ENCODE measurements at places on chromosomes 2 and 18.

- no peak for DNase-seq
Measured at GRCh38 chr2:234476766-234477165, 20.1 kb downstream of the ARL4C start.

DNA sequence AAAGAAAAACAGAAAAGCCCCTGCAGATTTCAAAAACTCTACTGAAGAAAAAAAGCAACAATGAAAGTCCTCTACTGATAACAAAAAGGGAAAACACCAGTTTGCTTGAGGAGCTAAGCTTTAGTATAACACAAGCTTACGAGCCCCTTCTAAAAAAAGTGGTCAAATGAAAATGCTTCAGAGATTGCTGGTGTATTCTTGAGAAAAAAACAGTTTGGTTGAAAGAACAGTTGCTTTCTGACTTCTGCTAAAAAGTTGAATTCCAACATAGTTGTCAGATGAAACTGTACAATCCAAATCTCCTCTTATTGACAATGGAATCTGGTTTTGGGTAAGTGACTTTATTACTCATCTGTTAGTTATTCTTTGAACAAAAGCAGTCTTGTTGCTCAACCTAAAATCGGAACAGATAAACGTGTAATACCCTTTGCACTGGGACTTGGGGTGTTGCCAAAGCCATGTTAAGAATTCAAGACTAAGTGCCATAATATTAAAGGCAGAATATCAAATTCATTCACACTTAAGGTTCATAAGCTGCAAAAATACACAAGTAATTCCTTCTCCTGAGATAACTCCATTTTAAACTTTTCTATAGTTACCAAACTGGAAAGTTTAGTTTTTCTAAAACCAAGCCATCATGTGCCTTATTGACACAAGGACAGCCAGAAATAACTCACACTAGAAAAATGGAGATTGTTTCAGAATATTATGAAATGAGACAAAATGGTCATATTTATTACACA, 45.3 kb upstream of the SPAG16 start:
- peak; percentile 13 for DNase-seq

GRCh38 chr2:3654531-3655225, 3.3 kb upstream of the ALLC start:
- no peak for DNase-seq

DNA sequence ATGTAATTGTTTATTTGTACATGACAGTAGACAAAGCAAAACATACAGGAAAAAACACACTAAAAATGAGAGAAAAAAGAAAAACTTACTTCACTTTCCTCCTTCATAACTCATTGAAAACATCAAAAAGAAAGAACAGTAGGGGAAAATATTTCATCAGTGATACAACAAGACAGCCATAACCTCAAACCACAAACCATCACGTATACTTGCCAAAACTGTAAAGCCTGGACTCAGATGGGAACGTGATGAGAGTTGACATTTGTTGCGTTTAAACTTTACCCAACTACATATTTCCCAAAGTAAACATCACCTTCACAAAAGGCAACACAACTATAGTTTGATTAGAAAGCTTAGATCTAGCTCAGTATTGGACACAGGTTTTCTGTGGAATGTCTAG, 278.2 kb upstream of the COL3A1 start:
- DNase-seq, result no peak

DNA sequence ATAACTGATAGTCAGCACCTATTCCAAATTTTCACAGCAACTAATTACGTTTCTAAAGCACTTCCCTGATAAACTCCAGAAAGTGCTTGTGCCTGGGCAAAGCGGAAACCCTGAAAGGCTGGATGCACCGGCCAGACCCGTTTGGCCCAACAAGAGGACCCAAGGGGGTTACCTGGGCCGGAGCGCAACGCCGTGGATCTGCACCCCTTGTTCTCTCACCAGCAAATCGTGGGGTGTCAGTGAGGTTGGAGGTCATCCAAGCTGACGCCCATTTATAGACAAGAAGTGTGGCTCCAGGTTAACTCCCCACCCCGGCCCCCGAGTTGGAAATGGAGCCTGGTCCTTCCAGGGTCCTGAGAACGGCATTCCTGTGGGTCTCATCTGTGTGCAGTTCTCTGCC, 167.0 kb upstream of the HDAC4 start:
- no peak for DNase-seq

DNA sequence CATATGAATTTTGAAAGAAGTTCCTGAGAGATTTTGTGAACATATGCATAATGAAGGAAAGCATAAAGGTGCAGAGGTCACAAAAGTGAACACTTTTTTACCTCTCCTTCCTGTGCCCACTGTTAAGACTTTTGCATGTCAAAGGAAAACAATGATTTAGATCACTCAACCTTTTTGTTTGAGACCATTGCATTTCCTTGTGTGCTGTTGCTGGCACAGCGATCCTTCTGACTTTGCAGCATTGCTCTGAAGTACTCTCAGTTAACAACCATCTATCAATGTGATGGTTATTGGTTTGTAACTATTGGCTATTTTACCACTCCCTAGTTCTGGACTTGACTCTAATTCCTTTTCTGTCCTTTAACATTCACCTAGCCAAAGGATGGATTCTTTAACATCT, 61.7 kb upstream of the TFPI start:
- no peak for DNase-seq

GRCh38 chr18:51041677-51042352, 11.8 kb downstream of the SMAD4 start:
- DNase-seq, result no peak

DNA sequence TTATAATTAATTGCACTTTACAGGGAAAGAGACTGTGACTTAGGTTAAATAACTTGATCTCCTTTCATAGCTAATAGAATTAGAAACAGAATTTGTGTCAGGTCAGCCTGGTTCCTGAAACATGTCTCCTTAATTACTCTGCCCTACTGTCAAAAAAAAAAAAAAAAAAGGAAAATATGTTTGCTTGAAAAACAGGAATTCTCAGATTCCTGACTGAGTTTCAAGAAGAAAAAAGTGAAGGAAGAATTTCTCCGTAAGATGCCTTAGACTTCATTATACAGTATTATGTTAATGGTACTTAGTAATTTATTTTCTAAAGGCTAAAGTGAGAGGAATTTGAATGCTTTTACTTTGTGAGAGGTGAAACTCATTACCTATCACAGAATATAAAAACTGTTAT, 118.4 kb upstream of the REG3G start:
- no peak for DNase-seq

DNA sequence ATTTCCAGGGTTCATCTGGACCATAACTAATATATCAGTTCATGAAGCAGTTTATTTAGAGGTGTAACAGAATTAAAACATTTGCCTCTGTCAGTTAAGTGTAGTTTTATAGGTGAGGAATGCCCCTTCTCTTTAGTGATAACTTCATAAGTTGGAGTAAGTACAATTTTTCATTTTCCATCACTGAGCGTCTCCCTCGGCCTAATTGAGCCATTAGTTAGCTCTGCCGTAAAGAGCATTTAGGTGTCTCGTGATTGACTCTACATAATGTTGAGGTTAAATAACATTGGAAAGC, 88.4 kb downstream of the UGGT1 start:
- no peak for DNase-seq

DNA sequence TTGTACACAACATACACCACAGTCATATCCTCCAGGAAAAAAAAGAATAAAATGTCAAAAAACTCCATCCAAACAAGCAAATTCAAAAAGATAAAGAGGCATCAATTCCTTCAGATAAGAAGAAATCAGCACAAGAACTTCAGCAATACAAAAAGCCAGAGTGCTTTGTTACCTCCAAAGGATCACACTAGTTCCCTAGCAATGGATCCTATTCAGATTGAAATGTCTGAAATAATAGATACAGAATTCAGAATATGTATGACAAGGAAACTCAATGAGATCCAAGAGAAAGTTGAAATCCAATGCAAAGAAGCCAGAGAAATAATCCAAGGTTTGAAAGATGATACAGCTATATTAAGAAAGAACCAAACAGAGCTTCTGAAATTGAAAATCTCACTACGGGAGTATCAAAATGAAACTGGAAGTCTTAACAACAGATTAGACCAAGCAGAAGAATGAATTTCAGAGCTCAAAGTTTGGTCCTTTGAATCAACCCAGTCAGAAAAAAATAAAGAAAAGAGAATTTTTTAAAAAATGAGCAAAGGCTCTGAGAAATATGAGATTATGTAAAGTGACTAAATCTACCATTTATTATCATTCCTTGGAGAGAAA, 80.6 kb downstream of the TRABD2A start:
- DNase-seq, result no peak

DNA sequence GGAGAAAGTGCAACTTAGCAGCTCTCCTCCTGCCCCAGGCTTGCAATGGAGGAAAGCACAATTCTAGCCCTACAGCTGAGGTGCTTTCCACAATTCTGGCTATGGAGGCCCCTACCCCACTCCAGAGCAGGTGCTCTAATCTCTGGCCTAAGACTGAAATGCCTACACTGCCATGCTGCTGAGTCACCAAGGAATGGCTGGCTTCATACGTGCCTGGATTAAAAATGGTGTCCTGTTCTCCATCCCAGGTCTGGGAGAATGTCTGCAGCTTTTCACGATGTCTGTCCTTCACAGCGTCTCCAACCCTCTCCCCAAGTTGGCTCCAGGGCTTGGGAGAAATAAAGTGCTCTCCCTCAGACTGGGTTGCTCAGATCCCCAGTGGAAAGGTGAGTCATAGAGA, 48.5 kb downstream of the MBOAT2 start:
- DNase-seq, result no peak

- no peak for DNase-seq
Measured at GRCh38 chr2:105455488-105456003, 56.7 kb upstream of the FHL2 start.

- no peak for DNase-seq
Measured at GRCh38 chr2:2939078-2939795, 438.4 kb downstream of the EIPR1 start.

DNA sequence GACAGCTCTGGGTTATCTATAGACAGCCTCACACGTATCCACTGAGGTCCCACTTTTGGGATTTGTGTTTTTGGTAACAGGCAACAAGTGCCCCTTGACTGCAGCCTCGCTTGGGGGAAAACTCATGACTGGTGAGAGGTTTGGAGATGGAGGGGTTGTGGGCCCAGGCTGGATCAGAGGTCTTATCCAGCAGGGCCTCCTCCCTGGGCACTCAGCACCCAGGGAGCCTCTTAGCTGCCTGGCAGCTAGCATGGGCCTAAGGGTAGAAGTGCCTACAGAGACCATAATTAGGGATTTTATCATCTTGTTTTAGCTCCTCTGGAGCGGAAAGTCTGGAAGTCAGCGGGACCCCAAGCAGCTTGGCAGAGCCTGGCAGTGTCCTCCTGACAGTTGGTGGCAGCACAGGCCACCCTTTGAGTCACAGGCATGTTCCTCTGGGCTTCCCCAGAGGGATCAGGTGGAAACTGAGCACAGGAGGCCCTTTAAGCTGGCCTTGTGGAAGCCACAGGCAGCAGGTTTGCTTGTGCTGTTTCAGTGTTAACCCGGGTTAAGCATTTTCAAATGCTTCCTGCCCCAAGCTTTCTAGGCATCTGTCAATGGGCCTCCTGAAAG, 143.1 kb downstream of the KCTD1 start:
- no peak for DNase-seq

- DNase-seq, result no peak
Measured at GRCh38 chr18:75809926-75810255, 382.4 kb upstream of the SMIM21 start.

- no peak for DNase-seq
Measured at GRCh38 chr18:8785855-8786482, 80.6 kb downstream of the MTCL1 start.

GRCh38 chr2:145692971-145693478, 1173.1 kb upstream of the ZEB2 start:
- DNase-seq, result no peak

- no peak for DNase-seq
Measured at GRCh38 chr2:65866148-65866547, 433.7 kb upstream of the SPRED2 start.

DNA sequence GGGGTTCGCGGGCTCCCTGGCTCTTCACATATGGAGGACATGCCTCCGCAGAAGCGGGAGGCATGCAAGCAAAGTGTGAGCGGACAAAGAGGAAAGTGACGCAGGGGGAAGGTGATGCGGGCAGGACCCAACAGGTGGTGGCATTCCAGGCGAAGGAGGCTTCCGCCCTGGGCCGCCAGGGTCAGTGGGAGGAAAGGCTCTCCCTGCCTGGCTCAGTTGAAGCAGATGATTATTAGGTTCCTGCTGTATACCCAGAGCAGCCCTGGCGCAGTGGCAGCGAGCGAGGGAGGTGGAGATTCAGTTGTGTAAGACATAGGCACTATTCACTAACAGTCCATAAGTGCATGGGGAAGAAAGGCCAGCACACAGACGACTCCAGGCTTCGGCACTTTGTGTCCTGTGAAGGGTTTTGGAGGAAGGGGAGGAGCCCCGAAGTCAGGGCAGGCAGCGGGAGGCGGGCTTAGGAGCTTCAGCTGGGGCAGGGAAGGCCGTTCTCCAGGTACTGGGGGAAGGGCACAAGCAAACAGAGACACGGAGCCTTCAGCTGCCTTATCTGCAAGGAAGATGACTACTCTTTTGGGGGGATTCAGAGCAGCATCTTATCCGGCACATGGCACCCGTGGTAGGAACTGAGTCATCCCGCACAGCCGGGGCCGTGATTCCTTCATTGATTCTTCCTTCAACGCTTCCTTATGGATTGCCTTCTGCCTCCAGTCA, 89.8 kb downstream of the TGOLN2 start:
- no peak for DNase-seq

GRCh38 chr2:80132281-80132680, 172.3 kb downstream of the LRRTM1 start:
- DNase-seq, result no peak

DNA sequence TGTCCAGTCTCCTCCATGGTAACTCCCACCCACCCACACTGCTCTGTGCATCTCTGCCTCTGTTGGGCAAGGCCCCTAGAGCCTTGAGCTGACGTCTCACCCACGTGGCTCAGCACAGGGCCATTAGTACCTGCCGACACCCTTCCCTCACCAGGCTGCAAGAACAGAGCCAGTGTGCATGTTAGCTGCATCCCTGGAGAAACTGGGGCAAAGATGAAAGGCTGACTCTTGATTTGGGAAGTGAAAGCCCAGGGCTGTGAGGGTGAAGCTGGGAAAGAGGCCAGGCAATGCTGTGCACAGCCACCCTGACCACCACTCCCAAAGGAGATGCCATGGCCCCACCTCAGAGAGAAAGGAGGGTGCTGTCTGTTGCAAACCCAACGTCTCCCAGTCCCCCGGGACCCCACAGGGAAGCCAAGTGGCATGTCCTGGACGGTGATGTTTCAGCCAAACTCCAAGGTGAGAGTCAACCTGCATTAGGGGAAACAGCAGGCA, 20.0 kb upstream of the HPCAL1 start:
- DNase-seq, result no peak

GRCh38 chr2:183148955-183149354, 24.7 kb downstream of the NUP35 start:
- no peak for DNase-seq

- DNase-seq, result no peak
Measured at GRCh38 chr2:224885836-224886547, 156.3 kb downstream of the DOCK10 start.
